Stimulated activated CD8-positive, alpha-beta memory T cell treated with anti-CD3 and anti-CD28 coated beads, Interleukin-2, amount 100 ng/mL, for 48 hours (primary cell): ENCODE measurements at places on chromosomes 1 and 21.

GRCh38 chr1:178942285-178943198 lies 71.7 kb upstream of the ANGPTL1 start:
- no peak for DNase-seq

DNA sequence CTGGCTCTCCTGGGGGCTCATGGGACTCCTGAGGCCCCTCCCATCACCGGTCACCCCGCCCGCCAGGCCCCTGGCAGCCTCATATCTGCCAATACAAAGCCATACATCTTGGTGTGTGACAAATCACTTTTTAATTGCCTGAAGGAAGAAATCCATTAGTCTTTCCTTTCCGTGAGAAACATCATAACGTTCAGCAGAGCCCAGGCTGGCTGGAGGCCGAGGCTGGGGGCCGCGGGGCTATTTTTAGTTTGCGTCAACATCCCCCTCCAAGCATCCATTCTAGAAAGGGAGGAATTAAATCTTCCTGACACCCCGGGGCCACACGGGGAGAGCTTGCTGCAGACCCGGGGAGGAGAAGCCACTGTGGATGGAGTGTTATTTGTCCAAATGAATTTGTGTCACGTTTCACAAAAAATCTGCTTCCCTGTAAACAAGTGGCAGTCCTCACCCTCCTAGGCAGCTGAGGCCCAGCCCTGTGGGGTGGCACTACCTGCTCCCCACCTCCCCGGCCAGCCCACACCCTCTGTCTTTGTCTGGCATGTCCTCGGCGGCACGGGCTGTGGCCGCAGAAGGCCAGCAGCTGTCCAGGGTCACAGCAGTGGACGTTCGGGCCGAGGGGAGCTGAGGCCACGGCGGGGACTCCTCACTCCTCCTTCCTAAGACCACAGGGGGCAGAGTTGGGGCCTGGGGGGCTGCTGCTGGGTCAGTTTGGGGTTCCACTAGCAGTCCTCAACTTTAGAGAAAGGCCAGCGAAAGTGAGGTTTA lies 236.9 kb upstream of the VAMP3 start:
- DNase-seq = no peak

DNA sequence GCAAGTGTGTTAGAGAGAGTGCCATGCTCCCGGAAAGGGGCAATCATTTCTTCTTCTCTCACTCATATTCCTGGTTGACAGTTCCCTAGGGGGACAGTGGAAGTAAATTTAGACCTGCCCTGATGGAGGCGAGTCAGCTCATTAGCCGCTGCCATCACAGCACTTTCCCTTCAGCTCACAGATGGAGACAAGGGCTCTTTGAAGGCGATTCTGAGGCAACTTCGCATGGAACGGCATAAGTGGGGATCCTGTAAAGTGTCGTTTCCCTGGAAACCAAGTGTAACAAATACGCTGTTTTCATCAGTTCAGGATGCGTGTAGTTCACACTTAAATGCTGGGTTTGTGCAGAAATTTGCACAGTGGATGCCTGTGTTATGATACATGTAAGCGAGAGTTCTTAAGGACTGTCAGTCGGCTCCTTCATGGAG lies 114.5 kb upstream of the TMPRSS15 start:
- no peak for DNase-seq

GRCh38 chr1:52413410-52413989 lies 9.1 kb downstream of the PRPF38A start:
- no peak for DNase-seq

- DNase-seq = no peak
Observed at GRCh38 chr1:111988743-111989453, 570 bp downstream of the KCND3 start.

GRCh38 chr1:25583519-25584370 lies 32.8 kb upstream of the MAN1C1 start:
- DNase-seq = no peak

GRCh38 chr1:227002531-227003049 lies 62.5 kb downstream of the COQ8A start:
- no peak for DNase-seq

DNA sequence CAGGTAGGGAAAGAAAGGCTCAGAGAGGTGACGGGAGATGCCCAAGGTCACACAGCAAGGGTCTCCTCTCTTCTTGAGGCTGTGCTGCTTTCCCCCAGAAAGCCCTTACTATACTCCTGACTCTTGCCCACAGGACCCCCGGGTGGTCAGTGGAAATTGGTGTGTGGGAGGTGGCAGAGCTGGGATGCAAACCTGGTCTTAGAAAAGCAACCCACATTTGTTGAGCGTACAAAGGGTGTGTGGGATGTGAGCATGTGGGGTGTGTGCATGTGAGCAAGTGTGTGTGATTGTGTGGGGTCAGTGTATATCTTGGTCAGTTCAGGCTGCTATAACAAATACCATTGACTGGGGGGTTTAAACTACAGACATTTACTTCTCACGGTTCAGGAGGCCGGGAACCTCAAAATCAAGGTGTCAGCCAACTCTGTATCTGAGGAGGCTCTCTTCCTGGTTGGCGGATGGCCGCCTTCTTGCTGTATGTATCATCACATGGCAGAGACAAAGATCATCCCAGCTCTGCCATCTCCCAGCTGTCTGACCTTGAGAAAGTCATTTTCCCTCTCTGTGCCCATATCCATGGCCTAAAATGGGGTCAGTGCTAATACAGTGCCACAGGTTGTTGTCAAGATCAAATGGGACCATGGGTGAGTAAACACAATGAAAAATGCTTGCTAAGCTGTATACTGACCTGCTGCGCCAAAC lies 268.5 kb downstream of the PTPRU start:
- no peak for DNase-seq
